Fibroblast of mammary gland (primary cell): ENCODE measurements at places on chromosomes 6 and 20.

DNA sequence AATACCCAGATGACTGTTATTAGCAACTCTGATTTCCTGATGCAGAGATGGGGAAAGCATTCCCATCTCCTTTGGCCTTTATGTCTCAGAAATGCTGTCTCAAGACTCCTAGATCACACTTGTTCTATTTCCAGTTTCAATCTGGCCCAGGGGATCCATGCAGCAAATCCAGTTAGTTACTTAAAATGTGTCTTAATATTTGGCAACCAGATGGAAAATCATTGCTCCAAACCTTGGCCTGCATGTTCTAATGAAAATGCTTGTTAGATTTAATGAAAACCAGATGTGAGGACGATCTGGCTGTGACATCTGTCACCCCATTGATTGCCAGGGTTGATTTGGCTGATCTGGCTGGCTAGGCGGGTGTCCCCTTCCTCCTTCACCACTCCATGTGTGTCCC, 125.2 kb downstream of the TSHZ2 start:
- no peak for DNase-seq

DNA sequence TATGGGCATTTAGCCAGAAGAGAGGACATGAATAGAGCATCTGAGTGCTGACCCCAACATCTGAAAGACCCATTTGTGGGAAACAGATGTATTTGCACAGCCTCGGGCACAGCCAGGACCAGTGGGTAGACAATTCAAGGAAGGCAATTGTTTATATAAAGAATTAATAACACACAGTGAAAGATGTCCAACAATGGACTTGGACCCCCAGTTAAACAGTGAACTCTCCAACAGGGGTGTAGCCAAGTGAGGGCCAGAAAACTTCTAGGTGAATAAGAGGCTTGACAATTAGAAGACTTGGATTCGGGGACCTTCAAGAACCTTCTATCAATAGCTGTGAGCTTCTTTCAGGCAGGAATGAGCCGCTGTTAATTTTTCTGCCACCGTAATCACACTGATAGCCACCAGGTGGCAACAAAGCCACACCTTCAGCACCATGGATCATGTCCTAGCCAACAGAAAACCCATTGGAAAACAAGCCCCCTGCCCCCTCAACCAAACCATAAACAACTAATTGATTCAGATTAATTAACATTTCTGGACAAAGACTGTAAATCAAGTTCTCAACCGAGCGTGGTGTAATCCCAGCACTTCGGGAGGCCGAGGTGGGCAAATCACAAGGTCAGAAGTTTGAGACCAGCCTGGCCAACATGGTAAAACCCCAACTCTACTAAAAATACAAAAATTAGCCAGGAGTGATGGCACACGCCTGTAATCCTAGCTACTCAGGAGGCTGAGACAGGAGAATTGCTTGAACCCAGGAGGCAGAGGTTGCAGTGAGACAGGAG, 8.8 kb upstream of the SRSF6 start:
- DNase-seq, result peak; percentile 37

GRCh38 chr6:42787063-42787472, 5.2 kb downstream of the BICRAL start:
- DNase-seq, result no peak

- DNase-seq, result no peak
Measured at GRCh38 chr20:60313191-60313590, 355.0 kb downstream of the CDH26 start.

DNA sequence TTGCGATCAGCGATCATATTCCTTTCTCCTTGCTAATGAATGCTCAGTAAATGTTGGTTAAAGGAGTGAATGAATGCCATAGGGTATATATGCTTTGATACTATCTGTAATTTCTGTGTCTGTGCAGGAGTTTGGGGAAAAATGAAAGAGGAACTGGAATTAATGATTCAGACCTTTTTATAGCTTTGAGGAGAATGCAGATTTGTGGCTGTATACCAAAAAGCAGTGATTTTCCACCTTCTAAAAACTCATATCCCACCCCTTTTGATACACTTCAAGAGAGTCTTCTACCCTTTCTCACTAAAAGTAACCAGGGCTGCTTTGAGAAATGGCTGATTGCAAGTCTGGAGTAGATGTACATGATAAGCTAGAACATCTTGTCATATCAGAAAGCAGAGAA, 26.6 kb upstream of the SUMO4 start:
- DNase-seq, result no peak

DNA sequence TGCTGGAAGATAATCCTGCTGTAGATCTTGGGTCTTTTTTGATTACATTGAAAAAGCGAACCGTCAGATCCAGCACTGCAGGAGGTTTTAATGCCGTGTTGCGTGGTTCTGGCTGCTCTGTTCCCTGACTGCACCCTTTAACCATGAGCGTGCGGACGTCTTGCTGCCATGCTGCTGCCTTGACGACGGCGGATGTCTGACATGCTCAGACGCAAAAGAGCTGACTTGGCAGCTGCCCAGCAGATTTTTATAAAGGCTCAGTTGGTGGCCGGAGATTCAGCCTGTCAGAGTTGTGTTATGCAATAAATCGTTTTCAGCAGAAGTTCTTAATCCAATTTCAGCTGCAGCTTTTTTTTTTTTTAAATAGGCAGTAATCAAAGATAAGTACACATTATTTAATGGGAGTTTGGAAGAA, 119.4 kb downstream of the JARID2 start:
- peak; percentile 82 for DNase-seq

GRCh38 chr20:63595416-63596127, 21.5 kb upstream of the HELZ2 start:
- no peak for DNase-seq

- DNase-seq, result peak; percentile 75
Measured at GRCh38 chr6:131657630-131658111, 20.6 kb downstream of the ENPP3 start.

DNA sequence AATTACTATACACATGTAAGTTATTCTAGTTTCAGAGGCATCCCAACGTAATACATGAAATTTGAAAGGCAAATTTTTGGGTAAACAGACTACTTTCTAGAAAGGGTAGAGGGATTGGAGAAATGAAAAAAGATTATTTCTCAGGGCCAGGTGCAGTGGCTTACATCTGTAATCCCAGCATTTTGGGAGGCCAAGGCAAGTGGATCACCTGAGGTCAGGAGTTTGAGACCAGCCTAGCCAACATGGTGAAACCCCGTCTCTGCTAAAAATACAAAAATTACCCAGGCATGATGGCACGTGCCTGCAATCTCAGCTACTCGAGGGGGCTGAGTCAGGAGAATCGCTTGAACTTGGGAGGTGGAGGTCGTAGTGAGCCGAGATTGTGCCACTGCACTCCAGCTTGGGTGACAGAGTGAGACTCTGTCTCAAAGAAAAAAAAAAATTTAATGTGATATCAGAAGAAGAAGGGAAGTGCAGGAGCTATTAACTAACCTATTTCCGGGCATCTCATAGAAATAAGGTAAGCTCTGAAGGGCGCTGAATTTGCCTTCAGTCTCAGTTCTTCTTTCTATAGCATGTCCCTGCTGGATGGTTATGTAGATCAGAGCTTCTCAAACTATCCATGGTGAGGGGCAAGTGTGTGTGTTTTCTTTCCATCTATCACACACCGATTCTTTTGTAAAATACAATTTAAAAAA, 100.3 kb upstream of the MTHFD1L start:
- no peak for DNase-seq

DNA sequence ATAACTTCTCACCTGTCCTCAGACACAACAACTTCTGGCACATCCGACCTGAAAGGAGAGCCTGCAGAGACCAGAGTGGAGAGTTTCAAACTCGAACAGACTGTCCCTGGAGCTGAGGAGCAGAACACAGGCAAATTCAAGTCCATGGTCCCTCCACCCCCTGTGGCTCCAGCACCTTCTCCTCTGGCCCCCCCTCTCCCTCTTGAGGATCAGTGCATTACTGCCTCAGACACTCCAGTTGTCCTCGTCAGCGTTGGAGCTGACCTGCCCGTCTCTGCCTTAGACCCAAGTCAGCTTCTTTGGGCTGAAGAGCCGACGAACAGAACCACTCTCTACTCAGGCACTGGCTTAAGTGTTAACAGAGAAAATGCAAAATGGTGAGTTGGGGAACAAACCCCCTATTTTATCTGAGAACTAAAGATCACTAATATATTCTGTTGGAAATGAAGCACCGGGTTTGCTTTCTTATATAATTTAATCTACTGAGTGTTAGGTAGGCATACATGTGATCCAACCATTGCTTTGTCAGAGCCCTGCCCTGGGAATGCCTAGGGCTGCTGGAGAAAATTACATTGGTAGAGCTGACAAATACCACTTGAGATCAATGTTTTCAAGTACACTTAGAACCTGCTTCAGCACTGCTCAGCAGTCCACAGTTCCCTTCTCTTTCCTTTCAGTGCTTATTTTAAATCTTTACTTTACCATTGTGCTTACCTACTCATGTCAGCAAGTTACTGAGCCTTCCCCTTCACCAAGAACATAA, 77.5 kb upstream of the LTV1 start:
- no peak for DNase-seq

DNA sequence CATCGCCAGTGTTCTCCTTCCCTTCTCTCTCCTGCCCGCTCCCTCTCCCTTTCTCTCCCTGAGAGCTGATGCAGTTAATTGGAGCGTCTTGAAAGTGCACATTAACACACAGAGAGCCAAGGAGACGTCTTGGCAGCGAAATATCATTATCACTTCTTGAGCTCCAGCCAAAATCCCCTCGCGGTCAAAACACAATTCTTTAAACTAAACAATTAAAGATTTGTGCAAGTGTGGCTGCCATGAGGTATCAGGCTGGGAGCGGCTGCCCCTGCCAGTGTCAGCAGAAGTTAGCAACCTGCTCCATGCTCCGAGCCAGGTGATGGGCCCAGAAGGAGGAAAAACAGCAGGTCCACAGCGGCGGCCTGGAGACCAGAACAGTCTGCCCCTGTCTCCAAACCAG, 100.9 kb upstream of the FOXP4 start:
- no peak for DNase-seq

GRCh38 chr6:112717401-112717800, 370.3 kb downstream of the RFPL4B start:
- DNase-seq, result peak; percentile 49

DNA sequence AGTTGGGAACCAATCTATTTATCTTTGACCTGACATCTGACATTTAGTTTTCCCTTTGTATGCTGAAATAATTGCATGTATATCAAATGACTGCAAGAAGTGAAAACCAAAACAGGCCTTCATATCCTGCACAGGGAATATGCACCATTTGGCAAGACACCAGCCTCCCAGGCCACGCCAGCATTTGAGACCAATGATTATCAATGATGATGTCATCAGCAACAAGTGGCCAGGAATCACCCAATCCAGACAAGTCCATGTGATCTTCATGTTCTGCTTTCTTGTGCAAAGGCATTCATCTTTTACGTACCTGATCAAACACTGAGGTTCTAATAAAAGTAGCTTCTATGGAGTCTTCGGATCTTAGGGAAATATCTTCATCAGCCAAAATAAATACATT, 107.4 kb upstream of the TENT5A start:
- peak; percentile 58 for DNase-seq

DNA sequence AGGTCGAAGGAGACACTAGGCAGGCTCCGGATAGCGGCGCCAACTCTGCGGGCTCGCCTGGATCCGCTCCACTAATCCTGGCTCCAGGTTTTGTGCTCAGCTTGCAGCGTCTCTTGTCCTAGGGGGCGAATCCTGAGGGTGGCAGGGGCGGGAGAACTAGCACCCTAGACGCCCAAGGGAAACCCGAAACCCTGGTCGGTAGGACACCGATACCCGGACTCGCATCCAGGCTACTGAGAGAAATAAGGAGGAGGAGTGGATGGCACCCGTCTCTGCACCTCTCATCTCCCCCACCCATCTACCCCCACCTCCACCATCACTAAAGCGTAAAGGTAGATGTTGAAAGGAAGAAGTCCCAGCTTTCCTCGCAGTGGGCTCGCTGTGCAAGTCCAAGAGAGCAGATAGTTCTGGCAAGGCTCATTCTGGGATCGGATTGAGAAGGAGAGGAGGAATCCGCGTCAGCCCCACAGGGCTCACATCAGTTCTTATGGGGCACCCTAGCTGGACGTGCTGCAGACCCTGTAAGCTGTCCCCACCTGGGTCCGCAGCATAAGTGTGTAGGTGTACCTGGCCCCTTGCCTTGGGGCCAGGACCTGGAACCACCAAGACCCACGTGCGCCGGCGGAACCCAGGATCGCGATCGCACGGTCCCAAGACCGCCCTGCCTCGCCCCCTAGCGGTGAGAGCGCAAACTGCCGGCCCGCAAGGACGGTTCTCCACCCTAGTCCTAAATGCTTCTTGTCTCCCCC, 6.9 kb downstream of the SLC32A1 start:
- DNase-seq, result peak; percentile 51

- no peak for DNase-seq
Measured at GRCh38 chr6:5994234-5994998, 12.3 kb downstream of the NRN1 start.

- peak; percentile 91 for DNase-seq
Measured at GRCh38 chr6:121666814-121667213, 231.4 kb downstream of the GJA1 start.

- DNase-seq, result peak; percentile 51
Measured at GRCh38 chr6:125236536-125237327, 65.0 kb downstream of the HDDC2 start.

DNA sequence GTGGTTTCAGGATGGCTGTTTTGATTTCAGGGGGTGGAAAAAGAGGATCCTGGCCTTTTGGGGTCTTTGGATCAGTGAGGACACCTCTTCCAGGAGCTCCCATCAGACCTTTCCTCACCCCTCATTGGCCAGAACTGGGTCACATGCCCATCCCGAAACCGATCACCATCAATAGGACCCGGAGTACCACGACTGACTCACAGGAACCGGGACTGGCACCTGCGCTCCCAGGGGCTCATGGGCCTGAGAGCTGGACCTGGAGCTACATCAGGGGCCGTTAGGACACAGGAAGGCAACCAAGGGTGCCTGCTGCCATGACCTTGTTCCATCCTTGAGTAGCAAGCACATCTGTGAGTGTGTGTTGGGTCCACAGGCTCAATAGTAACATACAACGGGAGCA, 180.4 kb downstream of the BMP7 start:
- DNase-seq, result no peak

DNA sequence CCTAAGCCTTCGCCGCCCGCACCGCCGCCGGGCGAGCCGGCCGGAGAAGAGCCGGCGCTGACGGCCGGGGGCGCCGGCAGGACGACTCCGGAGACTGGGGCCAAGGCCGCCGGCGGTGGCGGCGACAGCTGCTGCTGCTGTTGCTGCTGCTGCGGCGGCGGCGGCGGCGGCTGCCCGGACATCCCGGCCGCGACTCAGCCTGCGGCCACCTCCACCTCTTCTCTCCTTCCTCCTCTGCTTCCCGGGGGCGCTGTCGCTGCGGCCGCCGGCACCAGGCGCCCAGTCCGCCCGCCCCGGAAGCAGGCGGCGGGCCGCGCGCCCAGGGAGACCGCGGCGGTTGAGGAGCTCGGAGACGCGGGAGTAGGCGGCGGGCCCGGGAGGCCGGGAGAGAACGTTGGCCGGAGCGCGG, 307 bp downstream of the RANBP9 start:
- DNase-seq, result no peak

GRCh38 chr6:56374841-56375369, 127.5 kb upstream of the COL21A1 start:
- peak; percentile 87 for DNase-seq

- no peak for DNase-seq
Measured at GRCh38 chr6:72413884-72414283, 208.0 kb upstream of the KCNQ5 start.

- DNase-seq, result peak; percentile 99
Measured at GRCh38 chr6:158026054-158026900, 44.6 kb downstream of the SYNJ2 start.
